ENCODE measurements at places on chromosomes 3 and 15. TPM values are rescaled to one million over a fixed set of nuclear protein-coding genes. Genes with fewer than 3 reads are reported as not detected.
A peak's percentile ranks its signal among the peaks of the same experiment; 100 is the strongest.

- DNase-seq: peak; percentile 29
Measured at GRCh38 chr3:70360979-70361760, 48.7 kb upstream of the MDFIC2 start.

DNA sequence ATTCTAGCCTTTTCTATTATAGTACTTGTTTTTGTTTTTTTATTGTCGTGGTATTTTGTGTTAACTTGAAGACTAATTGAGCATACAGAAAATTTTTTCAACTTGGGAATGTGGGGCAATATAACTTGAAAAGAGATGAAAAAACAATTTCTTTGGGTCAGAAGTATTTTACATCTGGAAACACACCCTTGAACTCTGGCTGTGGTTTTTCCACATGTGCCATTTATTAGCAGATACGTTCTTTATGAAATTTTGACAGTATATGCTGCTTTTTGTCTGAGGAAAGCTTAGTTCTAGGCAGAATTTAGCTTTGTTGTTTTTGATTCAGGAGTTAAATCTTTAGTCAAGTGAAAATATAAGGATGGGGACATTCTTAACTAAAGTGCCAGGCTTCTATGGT, 44.7 kb downstream of the TCF12 start:
- DNase-seq: no peak

- DNase-seq: peak; percentile 58
Measured at GRCh38 chr3:129440618-129441190, 680 bp downstream of the IFT122 start.

DNA sequence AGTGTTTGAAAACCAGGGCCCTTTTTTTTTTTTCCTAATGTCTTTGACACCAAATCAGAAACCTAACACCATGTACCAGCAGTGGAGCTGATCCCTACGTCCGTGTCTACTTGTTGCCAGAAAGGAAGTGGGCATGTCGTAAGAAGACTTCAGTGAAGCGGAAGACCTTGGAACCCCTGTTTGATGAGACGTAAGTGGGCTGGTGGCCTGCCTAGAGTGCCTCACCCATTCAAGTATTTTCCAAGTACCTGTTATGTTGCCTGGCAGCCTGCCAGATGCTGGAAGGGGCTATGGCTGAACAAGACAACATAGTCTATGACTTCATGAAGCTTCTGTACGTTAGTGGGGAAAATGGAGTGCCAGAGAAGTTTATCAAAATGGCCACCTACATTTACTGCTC, 39.7 kb downstream of the ESYT3 start:
- no peak for DNase-seq

- no peak for DNase-seq
Measured at GRCh38 chr3:171039674-171040073, 13.2 kb upstream of the SLC2A2 start.

The SPSB4 gene
- polyA plus RNA-seq: 0.06 TPM

The MAGEL2 gene
- not detected for polyA plus RNA-seq

The CCDC66 gene
- polyA plus RNA-seq: 5.0 TPM

The CD86 gene
- not detected for polyA plus RNA-seq

All from endothelial cell of umbilical vein (primary cell).